ENCODE measurements at places on chromosomes 2 and 18.

- no peak for DNase-seq
Measured at GRCh38 chr2:188327518-188328213, 36.0 kb downstream of the GULP1 start.

DNA sequence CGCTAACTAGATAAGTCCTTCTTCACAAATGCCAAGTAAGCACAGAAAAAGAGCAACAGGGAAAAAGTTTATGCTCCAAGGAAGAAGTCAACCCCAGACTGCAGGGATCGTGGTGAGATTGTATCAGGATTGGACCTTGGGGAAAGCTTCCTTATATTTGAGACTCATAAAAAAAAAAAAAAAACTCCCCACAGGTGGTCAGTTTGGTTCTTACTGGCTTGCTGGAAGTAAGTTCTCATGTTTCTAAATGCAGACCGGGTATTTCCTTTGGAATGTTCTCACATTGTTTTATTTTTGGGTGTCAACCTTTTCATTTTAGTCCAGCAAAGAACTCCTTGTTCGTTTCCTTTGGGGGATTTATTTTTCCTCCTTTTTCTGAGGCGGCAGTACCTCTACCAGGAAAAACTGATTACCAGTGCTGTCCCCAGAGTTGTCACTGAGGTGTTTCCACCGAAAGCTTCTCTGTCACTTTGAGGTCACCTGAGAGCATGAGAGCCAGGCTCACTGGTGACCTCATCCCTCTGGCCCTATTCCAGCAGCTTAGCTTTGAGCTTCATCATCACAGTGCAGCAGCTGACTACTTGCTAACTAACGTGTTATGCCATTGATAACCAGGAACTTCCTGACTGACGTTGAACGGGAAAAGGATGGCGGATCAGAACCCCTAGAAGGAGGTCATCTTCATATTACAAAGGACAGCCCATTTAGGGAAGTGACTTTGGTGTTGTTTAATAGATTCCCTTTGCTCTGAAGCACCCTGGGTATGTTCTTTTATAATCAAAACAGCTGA is 16.8 kb upstream of the ATP8B1 start:
- DNase-seq: peak; percentile 88

- DNase-seq: no peak
Measured at GRCh38 chr2:96146153-96146880, 1.1 kb upstream of the DUSP2 start.

DNA sequence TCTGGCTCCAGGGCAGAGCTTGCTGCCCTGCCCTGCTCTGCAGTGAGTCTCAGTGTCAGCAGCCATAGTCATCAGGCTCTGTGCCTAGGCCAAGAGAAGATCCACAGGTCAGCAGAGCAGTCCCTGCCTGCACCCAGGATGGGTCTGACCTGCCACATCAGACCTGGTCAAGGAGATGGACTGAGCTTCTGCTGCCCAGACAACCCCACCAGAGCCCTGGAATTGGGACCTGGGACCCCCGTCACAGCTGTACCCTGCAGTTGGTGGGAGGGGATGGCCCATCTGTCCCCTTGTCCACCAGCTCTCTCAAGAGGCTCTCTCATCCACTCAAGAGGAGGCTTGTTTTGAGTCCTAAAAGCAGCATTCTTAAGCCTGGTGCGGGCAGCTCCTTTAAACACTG is 142.6 kb downstream of the TFCP2L1 start:
- DNase-seq: no peak

GRCh38 chr2:205903549-205904129 is 182.3 kb downstream of the INO80D start:
- DNase-seq: peak; percentile 76

GRCh38 chr2:237184919-237185552 is 99.3 kb downstream of the COPS8 start:
- no peak for DNase-seq

- no peak for DNase-seq
Measured at GRCh38 chr2:105397025-105397722, 1.7 kb downstream of the FHL2 start.

GRCh38 chr2:160201849-160202539 is 1.9 kb upstream of the ITGB6 start:
- no peak for DNase-seq

Measured in WERI-Rb-1 (cell line).